CD4-positive, alpha-beta T cell treated with Interferon gamma for 1 hour (primary cell): ENCODE measurements at places on chromosomes 5 and 9.

- DNase-seq: no peak
Observed at GRCh38 chr5:139494832-139495231, 12.3 kb upstream of the STING1 start.

DNA sequence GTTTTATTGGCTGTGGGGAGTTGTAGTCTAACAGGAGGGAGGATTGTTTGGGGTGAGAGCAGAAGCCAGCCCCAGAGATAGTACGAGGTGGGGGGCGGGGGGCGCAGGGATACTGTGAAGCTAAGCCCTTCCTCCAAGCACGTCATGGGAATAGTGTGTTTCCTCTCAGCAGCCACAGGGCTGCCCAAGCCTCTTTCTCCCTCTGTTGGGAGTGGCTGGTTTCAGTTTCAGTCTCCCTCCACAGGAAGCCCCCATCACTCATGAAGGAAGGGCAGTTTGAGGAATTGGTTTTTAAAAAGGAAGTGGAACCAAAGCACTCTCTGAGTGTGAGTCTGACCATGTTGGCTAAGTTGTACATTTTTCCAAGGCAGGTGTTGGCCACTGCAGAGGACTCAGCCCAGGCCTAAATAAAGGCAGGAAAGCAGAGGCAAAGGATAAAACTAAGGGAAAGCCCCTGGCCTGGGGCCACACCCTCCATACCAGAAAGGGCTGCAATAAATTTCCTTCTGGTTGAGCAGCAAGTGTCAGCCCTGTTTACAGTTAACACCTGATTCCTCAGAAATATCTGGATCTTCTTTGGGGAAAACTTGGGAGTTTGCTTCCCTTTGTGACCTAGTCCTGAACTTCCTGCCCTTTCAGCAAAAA is 3.2 kb downstream of the RAB24 start:
- DNase-seq: peak; percentile 79

DNA sequence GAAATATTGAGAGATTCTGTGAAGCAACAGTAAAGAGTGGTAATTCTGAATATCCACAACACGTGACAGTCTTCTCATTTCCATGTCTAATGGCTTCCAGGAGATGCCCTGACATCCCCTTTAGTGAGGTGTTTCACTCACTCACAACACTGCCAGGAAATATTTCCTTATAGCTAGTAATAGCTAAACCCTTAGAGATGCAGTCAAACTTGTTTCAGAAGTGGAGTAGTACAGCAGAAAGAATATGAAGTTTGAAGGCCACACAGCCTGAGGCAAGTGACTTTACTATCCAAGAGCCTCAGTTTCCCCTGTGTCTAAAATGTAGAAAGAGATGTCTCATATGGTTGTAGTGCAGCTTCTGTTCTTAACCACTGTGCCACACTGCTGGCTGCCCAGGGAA is 139.2 kb downstream of the CDK5RAP2 start:
- no peak for DNase-seq

DNA sequence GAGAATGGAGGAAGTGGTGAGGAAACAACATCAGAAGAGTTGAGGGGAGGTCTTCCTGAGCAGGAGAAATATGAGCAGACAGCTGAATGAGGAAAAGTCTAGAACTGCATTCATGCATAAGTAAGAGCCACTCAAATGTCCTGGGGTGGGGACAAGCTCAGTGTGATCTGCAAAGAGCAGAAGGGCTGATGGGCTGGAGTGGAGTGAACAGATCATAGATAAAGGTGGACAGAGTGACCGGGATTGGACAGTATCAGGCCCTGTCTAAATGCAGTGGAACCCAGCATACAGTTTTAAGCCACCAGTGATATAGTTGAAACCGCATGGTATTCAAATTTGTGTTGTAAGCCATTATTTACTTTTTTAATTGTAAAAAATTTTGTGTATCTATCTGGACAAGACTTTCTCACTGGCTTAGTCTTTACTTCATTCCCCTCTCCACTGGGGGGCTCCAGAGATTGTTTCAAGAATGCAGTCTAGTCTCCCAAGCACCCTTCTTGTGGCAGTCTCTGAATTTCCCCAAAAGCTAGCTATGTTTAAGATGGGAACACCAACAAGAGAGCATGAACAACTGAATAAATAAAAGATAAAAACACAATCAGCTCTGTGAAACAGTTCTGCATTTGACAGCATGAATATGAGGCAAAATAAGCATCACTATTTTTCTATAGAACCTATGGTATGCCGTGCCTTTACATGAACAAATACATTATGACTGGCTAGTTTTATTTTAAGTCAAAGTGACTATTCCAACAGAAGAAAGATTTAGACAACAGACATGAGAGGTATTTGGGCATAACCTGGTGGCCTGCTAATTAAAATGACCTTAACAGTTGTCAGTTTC is 10.7 kb upstream of the STK32A start:
- DNase-seq: no peak

DNA sequence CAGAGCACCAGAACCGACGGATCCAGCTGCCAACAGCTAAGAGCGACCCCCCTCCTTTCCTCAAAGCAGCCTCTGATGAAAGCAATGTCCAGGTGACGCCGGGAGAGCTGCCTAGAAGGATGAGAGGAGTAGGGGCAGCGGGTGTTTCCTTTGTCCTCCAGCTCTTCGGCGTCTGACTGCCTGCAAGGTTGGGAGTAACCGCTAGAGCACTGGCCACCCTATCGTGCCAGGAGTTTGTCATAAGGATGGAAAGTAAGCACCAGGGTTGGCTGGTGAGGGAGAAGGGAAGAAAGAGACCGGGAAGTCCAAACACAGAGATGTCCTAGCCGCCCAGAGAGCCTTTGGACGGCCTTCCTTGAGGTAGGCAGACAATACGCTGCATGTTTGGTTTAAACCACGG is 10.8 kb downstream of the MRPL36 start:
- no peak for DNase-seq

DNA sequence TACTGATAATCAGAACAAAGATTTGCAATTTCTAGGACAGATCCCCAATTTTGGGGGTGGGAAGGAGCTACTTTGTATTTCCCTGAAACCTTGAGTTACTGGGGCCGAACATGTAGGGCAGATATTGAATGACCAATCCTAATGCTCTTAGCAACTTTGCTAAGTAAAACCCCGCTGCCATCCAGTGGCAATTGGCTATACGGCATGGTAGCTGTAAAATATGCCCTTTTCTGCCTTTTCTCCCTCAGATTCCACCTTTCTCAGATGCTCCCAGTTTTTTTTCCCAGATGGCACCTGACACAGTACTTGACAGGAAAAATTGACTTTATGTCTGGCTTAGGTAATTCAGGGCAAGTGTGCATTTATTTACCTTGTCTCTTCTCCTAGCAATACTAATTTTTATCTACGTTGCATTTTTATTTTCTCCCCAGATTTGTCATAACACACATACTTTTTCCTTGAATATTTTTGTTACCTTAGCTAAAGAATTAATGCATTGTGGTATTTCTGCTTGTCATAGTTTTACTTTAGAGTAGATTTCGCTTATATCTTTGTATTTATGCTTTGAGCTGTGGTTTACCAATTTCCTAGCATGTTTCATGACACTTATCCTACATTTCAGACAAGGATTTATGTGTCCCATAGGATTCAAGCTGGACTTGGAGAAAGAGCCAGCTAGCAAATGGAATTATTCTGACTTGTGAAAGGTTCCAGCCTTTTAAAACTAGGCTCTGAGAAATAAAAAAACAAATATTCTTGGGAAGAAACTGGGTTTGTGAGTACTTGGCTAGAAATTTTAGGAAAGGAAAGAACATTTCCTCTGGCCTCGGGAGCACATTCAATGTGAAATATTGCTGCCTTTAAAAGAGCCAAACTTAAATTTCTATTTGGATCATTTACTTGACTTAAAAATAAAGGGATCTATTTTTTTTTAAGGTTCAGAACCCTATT is 37.4 kb downstream of the PIK3R1 start:
- peak; percentile 41 for DNase-seq

DNA sequence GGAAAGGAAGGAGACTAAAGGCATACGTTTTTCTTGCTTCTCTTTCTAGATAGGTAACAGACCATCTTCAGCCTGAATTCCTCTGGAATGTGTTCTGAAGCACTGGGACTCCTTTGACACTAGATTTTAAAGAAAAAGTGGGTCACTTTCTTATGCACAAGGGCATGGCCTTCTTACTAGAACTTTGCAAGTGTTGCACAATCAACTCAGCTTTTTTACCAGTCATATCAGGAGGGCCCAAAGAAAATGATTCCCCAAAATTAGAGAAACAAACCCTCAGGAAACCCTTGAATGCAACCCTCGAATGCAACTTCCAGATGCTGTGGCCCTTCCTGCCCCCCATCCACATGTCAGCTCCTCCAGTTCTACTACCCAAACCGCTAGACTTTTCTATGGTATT is 93.9 kb downstream of the YTHDC2 start:
- no peak for DNase-seq

GRCh38 chr9:30799527-30800101 is 1584.8 kb upstream of the ACO1 start:
- no peak for DNase-seq

- DNase-seq: no peak
Observed at GRCh38 chr9:133263557-133263956, 11.4 kb downstream of the ABO start.

GRCh38 chr5:159727167-159727566 is 189.1 kb upstream of the ADRA1B start:
- no peak for DNase-seq
